Activated CD4-positive, alpha-beta T cell treated with anti-CD3 and anti-CD28 coated beads for 36 hours (primary cell): ENCODE measurements at places on chromosomes 7 and 10. TPM values are rescaled to one million over a fixed set of nuclear protein-coding genes. Genes with fewer than 3 reads are reported as not detected.

The FUOM gene
- 37.0 TPM for total RNA-seq

DNA sequence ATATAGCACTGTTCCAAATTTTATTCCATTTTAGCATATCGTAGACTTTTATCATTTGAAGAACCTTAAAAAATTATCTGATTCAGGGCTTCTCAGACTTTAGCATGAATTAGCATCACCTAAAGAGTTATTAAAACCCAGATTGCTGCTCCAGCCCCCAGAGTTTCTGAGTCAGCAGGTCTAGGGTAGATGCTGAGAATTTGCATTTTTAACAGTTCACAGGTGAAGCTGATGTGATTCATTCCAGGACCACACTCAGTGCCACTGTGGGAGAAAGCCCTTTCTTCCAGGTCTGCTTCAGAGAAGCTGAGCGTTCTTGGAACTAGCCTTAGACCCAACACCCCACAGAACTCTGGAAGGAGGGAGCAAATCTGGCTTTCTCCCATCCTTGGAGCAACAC lies 174.1 kb upstream of the YAE1 start:
- H3K36me3 ChIP-seq = no peaks in the 10 kb centered on the region
- no peak overlapping the region for H3K27ac ChIP-seq
- no peaks in the 10 kb centered on the region for H3K4me1 ChIP-seq
- no peak overlapping the region for H3K4me3 ChIP-seq
- no peak for DNase-seq

- DNase-seq = no peak
- no peak overlapping the region for H3K4me3 ChIP-seq
- H3K36me3 ChIP-seq = peaks cover under 1% of the 10 kb centered on the region
Observed at GRCh38 chr10:14608381-14609001, 166.2 kb downstream of the FAM107B start.

GRCh38 chr7:114789161-114789560 lies 132.7 kb upstream of the MDFIC start:
- peaks cover 6% of the 10 kb centered on the region for H3K27me3 ChIP-seq
- no peak for DNase-seq
- H3K27ac ChIP-seq = peak overlapping the region; percentile 40
- H3K4me3 ChIP-seq = no peak overlapping the region
- H3K36me3 ChIP-seq = peaks cover 3% of the 10 kb centered on the region

DNA sequence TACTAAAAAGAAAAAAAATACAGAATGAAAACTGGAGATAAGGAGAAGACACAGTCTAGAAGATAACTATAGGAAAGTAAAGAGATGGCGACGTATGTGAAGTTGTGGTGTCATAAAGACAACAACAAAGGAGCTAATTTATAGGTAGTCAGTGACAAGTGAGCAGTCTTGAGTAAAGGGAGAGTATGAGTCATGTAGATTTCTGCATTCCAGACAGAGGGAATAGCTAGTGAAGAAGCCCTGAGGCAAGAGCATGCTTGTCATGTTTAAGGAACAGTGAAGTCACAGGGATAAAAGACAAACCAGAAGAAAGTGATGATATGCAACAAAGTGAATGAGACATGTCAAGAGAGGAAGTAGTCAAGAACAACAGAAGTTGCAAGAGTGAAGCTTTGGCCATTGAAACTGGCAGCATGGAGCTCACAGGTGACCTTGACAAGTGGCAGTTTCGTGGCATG lies 2.3 kb upstream of the MIOS start:
- no peaks in the 10 kb centered on the region for H3K27me3 ChIP-seq
- H3K36me3 ChIP-seq = peaks cover 22% of the 10 kb centered on the region
- peaks cover 15% of the 10 kb centered on the region for H3K4me1 ChIP-seq

DNA sequence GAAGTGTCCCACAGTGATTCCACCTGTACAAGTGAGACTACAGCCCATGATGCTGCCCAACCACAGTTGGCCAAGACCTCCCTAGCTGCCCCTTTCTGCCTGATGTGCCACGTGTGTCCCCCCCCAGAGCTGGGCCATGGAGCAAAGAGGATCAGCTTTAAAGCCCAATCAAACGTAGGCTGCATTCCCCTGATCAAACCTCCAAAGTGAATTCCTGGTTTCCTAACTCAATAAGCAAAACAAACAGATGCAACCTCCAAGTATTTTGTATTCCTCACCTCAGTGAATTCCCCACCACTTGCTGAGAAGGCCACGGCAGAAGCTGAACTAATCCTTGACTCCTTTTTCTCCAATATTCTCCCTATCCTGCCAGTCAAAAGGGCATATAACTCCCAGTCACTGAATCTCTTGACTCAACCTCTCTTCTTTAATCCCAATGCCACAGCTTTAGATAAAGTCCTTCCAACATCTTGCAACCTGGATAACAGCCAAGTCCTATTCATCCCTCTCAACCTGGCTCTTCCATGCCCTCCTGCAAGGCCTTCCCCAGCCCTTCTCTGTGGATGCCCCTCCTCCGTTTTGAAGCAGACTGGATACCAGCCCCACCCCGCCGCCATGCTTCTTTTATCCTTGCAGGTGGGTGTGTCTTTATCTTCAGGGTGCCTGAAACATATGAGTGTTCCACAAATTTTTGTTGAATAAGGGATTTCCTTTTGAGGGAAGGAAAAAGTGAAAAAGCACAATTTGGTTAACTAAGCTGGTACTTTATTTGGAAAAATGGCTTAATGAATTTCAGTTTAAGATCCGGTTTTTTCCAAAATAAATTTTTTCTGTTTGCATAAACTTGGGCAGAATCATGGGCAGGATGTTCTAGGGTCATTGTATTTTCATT lies 285.2 kb upstream of the MKLN1 start:
- H3K4me3 ChIP-seq = no peak overlapping the region
- peak overlapping the region; percentile 61 for H3K27ac ChIP-seq
- DNase-seq = no peak
- H3K36me3 ChIP-seq = peaks cover 38% of the 10 kb centered on the region

GRCh38 chr7:81355911-81356310 lies 413.9 kb downstream of the HGF start:
- H3K27me3 ChIP-seq = no peaks in the 10 kb centered on the region
- H3K4me3 ChIP-seq = no peak overlapping the region
